GM04503 (cell line): ENCODE measurements at places on chromosomes 2 and 18.
A peak's percentile ranks its signal among the peaks of the same experiment; 100 is the strongest.

DNA sequence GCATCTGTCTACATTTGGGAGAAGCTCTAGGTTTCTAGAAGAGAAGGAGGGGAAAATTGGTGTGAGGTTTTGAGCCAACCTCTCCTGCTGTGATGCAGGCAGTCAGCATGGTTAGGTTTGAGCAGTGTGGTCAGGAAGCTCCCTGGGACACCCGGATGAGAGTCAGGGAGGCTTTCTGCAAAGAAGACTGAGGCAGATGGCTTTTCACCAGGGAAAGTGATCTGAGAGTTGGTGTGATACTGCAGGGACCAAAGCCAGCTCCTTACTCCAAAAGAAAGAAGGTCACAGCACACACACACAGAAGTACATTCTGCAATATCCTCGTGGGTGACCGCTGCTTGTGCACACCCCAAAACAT is 75.8 kb upstream of the BCL11A start:
- no peak for DNase-seq

DNA sequence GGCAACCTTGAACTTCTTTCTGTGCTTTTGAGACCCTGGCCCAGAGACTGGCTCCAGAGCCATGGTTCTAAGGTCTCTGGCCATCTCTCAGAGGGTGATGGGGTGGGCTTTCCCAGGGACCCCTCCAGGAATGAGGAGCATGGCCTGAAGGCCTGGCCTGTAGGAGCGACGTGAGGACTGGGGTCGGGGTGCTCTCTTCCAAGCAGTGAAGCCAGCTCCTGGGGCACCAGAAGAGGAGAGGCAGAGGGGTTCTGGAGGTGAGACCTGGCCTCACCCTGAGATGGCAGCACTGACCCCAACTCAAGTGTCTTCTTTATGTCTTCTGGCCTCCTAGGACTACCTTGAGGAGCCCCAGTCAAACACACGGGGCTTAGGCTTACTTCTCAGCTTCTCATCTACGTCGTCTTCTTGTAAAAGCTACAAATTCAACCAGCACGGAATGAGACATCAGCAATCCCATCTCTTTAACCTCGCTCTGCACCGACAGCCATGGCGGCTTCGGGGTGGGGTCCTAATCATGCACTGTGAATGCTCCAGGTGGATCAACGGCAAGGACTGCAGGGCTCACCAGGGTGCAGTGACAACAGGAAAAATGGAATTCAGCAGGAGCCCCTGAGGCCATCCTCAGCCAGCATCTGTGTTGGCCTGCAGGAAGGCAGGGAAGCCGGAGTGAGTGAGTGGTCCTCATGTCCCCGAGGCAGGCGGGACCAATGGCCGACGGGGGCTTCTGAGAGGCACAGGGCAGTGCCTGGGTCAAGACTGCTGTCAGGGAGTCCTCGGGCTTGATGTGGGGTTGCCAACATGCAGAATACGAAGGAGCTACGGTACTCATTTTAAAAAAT is 214.1 kb downstream of the HDAC4 start:
- no peak for DNase-seq

DNA sequence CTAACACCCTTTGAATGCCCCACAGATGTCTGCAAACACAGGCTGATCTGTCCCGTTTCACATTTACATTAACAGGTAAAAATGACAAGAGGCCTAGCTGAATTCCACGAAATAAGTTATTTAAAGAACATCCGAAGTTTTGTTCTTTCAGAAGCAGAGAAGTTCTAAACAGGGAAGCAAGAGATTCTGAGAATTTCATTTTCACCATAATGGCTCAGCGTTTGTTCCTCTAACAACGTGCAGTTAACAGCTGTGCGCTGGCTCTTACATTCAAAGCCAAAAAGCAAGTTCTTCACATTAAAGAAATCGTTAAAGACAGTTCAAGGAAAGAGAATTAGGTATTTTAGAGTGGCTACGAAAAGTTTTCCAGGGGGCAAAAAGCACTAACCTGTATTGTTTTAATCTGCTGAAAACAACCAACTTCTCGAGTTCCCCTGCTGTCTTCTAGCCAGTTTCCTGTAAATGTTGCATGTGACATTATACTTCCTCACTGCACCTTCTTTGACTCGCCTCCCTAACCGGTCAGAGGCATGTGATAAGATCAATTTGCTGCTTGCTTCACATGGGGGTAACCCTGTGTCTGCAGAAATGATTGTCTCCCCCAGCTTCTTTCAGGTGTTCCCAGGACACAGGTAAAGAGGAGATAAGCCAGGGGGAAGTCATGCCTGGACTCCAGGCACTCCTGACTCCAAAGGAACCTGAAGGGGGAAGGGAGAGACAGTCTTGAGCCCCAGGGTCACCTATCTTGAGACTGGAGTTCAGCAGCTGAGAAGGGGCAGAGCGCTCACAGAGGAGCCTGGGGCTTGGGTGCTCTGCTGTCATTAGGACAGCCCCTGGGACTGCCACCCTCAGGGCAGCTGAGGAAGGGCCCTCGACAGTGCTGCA is 36.8 kb upstream of the WIPF1 start:
- DNase-seq = no peak

DNA sequence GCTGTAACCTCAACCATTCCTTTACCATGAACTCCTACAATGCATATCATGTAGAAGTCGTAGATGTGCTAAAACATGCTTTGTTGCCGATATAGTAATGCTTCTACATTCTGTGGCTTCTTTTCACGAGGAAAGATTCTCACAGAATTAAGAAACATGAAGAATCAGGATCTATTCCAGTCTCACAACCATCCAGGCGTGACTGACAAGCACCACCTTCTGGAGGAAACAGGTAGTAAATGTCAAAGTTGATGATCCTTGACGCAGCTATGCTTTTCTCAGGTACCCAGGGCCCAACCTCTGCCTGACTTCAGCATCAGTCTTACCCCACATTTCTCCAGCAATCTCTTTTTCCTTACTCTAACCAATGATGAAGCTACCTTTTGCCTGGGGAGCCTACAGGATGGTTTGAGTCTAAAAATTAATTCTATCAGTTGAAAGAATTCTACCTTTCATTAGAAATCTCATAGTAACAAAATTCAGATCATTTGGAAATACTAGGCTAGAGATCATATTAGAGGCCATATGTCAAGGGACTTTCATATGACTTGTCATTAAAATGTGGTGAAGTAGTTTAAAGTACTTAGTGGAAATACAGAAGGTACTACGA is 123.3 kb upstream of the RND3 start:
- no peak for DNase-seq

DNA sequence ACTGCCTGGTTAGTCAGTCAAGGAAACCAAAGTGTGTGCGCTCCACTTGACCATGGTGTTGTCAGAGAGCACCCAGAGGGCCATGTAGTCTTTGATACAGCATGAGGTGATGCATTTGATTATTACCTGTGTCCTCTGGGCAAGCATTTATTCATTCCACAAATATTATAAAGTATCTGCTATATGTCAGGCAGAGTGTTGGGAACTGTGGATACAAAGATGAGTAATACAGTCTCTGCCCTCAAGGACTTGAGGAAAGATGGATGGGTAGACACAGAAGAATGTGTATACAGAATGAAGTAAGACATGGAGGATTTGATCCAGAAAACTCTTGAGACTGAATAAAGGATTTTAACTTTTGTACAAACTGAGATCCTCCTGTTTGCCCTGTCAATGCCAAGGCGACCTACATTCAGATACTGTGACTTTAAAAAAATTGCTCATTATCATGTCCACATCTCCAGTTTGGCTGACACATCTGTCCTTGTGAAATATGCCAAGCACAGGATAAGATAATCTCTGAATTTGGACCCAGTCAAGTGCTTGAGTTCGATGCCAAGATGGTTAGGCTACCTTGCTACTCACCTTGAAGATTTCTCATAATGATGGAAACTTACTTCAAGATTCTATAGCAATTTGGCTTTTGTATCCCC is 50.8 kb downstream of the ACYP2 start:
- no peak for DNase-seq

- DNase-seq = no peak
Observed at GRCh38 chr2:43879261-43879660, 40.5 kb downstream of the ABCG8 start.

DNA sequence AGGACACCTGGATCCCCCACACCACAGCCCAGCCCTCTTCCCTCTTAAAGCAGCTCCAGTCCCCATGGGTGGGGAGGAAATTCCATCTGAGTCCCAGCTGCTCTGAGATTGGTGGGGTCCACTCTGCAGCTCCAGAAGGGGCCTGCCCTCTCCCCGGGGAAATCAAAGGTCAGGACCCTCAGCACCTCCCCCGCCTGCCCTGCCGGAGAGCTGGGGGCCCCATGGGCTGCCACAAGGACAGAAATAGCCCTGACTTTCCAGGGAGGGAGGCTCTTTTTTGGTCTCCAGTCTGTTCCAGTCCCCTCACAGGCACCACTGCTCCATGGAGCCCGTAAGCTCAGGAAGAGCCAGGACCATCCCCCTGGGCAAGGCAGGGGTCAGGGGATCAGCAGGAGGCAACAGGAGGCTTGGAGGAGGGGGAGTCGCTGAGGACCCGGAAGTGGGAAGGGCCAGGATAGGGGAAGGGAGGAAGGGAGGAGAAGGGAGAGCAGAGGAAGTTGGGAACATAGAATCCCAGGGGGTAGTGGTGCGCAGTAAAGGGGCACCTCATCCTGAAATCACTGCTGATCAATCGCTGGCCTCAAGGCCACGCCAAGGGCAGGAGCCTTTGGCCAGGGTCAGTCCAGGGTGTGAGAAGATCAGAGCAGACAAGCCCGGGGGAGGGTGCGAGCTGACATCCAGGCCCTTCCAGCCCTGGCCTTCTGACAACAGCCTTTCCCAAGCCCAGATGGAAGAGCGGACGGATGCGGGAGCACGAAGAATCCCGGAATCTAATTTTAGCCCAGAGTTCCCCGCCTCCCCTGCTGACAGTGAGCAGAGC is 7.6 kb downstream of the ADRA2B start:
- DNase-seq = no peak

GRCh38 chr2:180876506-180876905 is 103.9 kb upstream of the UBE2E3 start:
- no peak for DNase-seq

DNA sequence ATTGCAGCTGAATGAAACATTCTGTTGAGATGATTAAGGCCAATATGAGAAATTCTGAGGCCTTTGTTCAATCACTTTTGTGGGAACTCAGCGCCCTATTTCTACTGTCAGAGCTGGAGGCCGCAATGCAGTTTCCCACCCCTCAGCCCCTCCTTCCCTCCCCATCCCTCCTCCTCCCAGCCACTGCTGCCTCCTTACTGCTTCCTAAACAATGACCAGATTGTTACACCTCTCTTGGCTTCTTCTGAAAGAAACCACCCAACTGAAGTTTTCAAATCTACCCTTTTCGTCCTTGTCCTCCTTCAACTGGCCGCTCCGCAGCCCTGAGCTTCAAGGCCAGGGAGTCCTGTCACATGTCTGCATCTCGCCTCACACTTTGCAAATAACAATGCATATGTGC is 36.7 kb upstream of the MAPK4 start:
- no peak for DNase-seq

DNA sequence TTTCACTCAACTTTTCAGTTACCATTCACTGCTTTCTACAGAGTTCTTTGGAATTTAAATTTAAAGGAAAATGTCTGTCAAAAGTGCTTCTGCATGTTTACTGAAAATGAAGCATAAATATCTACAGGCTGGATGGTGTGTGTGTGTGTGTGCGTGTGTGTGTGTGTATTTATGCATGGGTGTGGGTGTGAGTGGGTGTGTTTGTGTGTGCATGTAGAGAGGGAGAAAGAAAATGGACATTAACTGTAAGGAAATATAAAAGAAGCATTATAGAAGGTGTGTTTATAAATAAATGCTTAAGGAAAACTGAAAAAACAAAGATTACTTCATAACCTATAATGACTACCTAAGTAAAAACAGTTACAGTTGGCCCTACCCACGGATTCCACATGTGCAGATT is 43.2 kb downstream of the FANCL start:
- DNase-seq = no peak

GRCh38 chr2:212975333-212975732 is 176.1 kb downstream of the IKZF2 start:
- DNase-seq = no peak

DNA sequence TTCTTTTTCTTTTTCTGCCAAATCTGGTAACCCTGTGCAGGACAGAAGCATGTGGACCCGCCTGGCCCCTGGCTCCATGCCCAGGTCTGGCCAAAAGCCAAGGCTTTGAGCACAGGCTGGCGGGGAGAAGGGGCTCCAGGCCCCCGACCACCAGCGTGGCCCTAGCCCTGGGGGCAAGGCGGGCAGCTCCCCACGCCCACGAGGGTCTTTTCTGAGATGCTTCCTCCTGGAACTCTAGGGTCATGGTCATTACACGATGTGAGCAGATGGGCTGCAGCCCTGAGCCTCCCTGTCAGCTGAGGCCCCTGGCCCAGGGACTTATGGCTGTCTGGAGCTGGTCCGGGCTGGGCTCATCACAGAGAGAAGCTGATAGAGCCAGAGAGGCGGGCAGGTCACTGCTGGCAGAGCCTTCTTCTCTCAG is 5.7 kb upstream of the OTOS start:
- DNase-seq = no peak

- DNase-seq = no peak
Observed at GRCh38 chr2:189439342-189439741, 1.9 kb upstream of the WDR75 start.

GRCh38 chr2:12776521-12776961 is 59.8 kb downstream of the TRIB2 start:
- no peak for DNase-seq

DNA sequence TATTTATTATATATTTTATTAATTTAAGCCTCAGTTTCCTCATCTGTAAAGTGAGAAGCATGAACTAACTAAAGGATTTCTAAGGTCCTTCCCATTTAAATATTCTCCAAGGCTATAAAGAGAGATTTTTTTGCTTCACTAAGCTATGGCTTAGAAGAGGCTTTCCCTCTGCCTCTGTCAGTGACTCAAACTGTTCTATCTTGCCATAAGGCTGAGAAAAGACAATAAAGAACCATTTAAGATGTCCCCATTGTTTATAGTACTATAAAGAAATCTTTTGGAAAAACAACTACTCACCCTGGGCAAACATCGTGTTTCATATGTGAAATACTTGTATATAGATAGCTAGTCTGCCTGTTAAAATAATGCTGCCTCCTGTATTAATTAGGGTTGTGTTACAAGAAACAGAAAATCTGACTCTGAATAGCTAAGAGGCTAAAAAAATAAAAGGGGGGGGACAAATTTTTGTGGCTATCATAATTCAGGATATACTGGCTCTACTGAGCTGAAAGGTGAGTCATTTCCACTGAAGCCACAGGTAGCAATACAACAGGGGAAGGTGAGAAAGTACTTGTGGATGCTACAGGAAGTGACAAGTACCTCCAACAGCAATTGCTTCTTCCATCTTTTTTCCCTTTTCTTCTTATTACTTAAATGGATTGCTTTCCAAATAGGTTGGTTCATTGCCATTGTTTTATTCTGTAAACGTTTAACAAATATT is 25.4 kb downstream of the EPHA4 start:
- no peak for DNase-seq

GRCh38 chr2:47004905-47005495 is 89.4 kb upstream of the MCFD2 start:
- no peak for DNase-seq

GRCh38 chr2:153770359-153770991 is 101.2 kb upstream of the GALNT13 start:
- no peak for DNase-seq

GRCh38 chr2:85436836-85437487 is 18.4 kb downstream of the SH2D6 start:
- no peak for DNase-seq

- no peak for DNase-seq
Observed at GRCh38 chr2:24490181-24490689, 819 bp upstream of the NCOA1 start.

GRCh38 chr2:60515721-60516226 is 37.7 kb downstream of the BCL11A start:
- DNase-seq = peak; percentile 50
